ENCODE measurements at places on chromosomes 3 and 15.

DNA sequence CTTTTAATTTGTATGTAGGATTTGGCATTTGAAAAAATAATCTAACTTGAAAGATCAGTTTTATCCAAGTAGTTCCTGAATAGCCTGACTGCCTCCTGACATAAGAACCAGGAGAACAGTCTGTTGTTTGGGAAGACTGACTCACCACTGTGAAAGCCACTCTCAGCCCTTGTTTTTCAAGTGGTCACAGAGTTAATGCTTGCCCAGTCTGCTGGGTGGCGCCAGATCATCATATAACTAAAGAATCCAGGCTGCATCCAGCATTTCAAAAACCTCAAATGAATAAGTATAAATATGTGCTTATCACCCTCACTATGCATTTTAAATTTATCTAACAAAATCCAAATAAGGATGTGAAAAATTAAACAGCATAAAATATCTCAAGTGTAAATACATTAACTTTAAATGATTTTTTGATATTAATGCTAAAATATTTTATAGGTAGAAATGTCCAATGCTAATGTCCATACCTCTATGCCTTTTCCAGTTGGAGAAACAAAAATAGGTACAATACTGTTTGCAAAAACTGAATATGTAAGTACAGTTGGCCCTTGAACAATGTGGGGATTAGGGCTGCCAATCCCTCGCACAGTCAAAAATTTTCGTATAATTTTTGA is 26.9 kb upstream of the ZBBX start:
- DNase-seq, result peak; percentile 44

DNA sequence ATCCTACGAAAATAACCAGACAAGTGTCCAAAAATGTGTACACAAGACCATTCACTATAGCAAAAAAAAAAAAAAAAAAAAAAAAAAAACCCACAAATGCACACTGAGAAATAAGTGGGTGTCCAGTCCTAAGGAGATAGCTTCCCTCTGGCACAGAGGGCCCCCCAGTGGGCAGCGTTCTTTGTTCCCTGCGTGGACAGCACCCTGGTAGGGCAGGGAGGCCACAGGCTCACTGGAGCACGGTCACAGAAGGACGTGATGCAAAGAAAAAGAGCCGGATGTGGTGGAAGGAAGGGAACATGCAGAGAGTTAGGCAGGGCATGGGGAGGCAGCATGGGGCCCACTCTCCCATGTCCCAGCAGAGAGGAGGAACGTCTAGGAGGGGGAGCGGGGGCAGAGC is 210.7 kb upstream of the NSMCE3 start:
- DNase-seq, result no peak

GRCh38 chr3:126166009-126166408 is 14.4 kb downstream of the ALDH1L1 start:
- DNase-seq, result no peak

DNA sequence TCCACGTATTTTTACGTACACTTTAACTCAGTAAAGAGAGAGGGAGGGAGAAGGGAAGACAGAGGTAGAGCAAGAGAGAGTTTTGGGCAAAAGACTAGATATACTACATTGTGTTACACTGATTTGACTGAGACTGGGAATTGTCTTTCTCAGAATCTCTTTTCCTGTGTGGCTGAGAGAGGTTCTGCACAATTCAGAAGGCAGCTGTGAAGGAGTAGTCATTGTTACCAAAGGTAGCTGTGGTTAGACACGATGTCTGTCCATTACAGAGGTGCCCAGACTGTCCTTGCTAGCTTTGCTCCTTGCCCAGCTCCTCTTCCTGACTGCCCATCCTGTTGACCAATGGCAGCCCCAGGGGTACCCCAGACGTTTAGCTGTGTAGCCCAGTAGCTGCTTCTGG is 577.5 kb upstream of the CBLB start:
- no peak for DNase-seq

- peak; percentile 85 for DNase-seq
These were observed 56.1 kb downstream of the CACNA2D2 start for GRCh38 chr3:50447290-50447840.

- DNase-seq, result peak; percentile 17
These were observed 9.8 kb upstream of the FNDC3B start for GRCh38 chr3:172029425-172030098.

DNA sequence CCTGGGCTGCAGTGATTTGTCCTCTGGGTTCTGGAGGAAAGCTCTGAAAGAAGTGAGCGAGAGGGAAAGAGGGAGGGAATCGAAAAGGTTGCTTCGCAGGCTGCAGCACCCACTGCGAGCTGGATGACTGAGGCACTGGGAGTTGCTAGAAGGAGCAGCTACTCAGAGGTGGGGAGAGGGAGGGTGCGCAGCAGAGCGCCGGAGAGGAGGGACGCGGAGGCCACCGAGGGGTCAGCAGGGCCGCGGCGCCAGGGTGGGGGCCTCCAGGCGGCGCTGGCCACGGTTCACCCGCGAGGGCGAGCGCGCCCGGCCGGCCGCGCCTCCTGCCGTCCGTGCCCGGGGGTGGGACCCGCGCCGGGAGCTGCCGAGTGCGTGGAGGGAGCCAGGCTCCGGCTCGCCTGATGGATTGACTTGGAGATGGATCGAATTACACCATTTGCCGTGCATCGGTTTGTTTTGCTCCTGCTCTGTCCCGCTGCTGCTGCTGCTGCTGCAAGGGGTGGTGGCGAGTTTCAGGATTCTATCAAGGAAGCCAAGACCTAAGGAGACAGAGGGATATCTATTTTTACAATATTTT is at the start of gene SEMA6D:
Gene SEMA6D (plus strand): TSS at position 470 of the 577 bp plus-strand sequence. CDS start 42,294 bp downstream, outside the sequence.
- DNase-seq, result no peak

GRCh38 chr15:101316529-101316928 is 21.5 kb upstream of the SNRPA1 start:
- no peak for DNase-seq

DNA sequence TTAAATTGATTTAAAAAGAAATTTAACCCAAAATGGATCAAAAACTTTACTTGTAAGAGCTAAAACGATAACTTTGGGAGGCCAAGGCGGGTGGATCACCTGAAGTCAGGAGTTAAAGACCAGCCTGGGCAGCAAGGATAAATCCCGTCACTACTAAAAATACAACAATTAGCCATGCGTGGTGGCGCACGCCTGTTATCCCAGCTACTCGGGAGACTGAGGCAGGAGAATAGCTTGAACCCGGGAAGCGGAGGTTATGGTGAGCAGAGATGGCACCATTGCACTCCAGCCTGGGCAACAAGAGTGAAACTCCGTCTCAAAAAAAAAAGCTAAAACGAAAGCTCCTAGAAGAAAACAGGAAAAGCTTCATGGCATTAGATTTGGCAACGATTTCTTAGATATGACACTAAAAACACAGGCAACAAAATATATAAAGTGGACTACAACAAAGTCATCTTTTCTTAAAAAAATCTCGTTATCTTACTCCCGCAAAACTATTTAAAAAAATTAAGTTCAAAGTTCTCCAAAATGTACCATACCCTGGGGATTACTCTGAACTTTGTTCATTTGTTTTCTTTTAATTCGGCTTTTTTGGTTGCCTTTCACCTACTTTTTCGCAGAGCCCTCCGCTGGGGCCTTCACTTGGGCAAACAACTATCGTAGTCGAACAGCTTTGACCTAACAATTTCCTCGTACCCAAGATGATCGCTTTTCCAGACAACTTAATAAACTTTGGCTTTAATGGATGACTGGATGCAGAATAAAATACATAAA is 2.9 kb downstream of the HDDC3 start:
- peak; percentile 73 for DNase-seq

- DNase-seq, result no peak
These were observed 53.8 kb downstream of the CCDC66 start for GRCh38 chr3:56610669-56611335.

DNA sequence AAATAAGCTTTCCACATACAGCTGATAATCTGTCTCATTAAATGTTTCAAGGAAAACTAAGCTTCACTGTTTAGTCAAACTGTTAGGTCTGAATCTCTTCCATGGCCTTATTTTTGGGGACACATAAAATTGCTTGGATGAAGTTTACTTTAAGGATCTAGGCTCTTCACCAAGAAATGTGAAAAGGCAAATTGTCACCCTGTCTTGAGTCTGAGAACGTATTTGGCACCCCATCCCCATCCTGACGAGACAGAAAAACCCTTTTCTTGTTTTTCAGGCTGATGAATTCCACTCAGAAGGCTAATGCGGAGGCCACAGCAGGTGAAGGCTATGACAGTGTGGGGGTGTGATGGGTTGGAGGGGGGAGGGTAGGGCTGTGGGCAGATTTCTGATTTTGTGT is 226.6 kb downstream of the GREM1 start:
- DNase-seq, result no peak

GRCh38 chr3:53259427-53260259 is 3.8 kb upstream of the TKT start:
- no peak for DNase-seq

GRCh38 chr15:69504352-69505040 is 51.9 kb downstream of the RPLP1 start:
- peak; percentile 59 for DNase-seq

DNA sequence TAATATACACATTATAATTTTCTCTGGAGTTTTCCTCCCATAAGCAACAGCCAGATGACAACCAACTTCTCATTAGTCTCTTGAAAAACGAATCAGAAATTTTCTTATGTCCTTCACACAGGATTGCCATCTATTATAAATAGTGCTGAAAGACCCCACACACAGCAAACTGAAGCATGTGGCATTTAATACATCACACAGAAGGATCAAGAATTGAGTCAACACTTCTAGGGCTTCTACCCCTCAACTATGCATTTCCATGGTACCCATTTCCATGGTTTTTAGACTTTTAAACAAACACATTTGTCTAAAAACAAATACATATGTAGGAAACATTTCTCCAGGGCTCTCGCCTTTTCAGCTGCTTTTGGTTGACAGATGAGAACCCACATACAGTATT is 282.1 kb downstream of the ZBTB20 start:
- no peak for DNase-seq

GRCh38 chr3:98531622-98532274 is at the start of gene GPR15:
TSS of gene GPR15 (plus strand) at chr3:98531978. CDS start at chr3:98532034, 56 bp downstream.
- no peak for DNase-seq

- DNase-seq, result no peak
These were observed 28.7 kb downstream of the ZIC4 start for GRCh38 chr3:147377412-147378367.

- DNase-seq, result no peak
These were observed 53.8 kb downstream of the LRRK1 start for GRCh38 chr15:100972975-100973350.

DNA sequence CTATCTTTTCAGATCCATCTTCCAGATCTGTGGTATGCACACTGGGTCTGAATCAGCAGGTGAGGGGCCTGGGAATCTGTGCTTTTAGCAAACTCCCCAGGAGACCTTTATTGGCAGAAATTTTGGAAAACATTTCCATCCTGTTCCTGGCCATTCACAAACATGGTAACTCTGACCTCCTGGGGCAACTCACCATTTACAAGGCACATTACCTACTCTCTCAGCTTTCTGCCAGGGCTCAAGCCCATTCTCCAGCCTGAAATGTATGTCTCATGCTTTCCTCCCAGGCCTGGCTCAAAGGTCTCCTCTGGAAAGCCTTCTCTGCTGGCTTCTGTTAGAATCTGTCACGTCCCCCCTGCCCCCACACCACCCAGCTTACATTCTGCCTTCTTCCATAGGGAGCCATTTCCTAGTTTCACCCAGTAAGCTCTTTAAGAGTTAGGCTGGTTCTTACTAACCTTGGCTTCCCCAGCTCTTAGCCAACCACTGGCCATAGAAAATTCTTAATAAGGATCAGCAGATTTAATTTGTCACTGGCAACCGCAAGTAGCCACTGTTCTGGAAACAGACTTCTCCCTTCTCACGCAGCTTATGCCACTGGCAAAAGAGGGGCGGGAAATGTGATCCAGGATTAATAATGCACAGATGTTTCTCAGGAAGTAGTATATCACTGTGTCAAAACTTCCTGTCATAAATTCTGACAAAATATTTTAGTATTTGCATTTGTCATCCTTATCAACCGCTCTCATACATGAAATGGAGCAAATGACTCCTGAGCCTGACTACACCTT is 55.0 kb downstream of the RORA start:
- peak; percentile 0 for DNase-seq

- peak; percentile 61 for DNase-seq
These were observed 410.6 kb downstream of the FOXP1 start for GRCh38 chr3:71172951-71173350.

DNA sequence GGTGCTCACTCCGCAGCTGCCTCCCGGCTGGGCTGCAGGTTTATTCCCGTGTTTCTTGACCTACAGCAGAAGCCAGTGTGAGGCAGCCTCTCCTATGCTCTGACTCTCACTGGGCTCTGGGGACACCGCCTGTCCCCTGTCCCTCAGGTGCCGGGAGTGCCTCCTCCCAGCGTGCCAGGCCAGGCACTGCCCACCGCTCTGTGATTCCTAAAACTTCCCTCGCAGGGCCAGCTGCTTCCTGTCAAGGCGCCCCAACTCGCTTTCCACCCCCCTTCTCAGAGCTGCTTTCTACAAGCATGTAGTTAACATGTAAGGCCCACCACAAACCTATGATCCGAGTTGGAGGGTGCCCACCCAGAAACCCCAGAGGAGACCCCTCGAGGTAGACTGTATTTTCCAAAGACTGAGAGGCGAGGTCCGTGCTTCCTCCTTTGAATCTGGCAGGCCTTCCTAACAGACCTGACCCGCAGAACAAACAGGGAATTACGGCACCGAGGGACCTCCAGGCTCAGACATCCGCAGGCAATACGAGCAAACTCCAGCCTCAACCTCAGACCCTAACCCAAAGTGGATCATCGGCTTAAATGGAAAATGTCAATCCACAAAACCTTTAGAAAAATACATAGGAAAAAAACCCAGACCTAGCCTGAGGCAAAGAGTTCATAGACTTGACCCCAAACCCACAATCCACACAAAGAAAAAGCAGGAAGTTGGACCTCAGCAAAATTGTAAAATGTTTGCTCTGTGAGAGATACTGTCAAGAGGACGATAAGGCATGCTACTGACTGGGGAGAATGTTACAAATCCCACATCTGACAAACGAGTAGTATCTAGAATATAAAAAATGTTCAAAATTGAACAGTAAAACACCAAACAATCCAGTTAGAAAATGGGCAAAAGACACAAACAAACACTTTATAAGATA is 121.3 kb upstream of the IQSEC1 start:
- DNase-seq, result no peak

DNA sequence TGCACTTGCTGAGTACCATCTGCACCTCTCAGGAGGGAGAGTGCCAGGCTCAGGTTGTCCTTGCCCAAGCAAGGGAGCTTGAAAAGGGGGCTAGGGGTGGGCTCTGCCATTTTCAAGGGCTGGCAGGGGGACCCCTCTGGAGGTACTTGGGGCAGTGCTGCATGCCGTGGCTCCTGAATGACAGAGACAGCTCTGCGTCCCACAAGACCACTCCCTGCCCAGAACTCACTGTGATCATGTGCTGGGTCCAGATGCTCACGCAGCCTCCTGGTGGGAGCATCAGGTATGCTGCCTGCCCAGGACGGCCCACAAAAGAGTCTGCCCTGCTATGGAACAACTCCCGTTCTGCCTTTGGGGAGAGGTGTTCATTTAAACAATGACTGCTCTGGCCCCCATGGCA is 165.2 kb downstream of the GOLGA6L4 start:
- DNase-seq, result no peak

- DNase-seq, result no peak
These were observed 13.9 kb upstream of the PRICKLE2 start for GRCh38 chr3:64238971-64239667.

- DNase-seq, result no peak
These were observed 255.5 kb downstream of the EPHB1 start for GRCh38 chr3:135050536-135050935.
